ENCODE measurements at places on chromosomes 13 and 19. TPM values are rescaled to one million over a fixed set of nuclear protein-coding genes. Genes with fewer than 3 reads are reported as not detected.

- H3K36me3 ChIP-seq = no peaks in the 10 kb centered on the region
- no peak for DNase-seq
- no peak overlapping the region for H3K27ac ChIP-seq
- H3K4me1 ChIP-seq = no peaks in the 10 kb centered on the region
- H3K27me3 ChIP-seq = no peaks in the 10 kb centered on the region
These were observed 18.8 kb downstream of the C1QTNF9 start for GRCh38 chr13:24328145-24328544.

GRCh38 chr19:23002690-23003422 lies at the start of gene ZNF728:
TSS of gene ZNF728 (minus strand) at chr19:23003176. CDS start at chr19:23003030, 146 bp downstream.
- no peak within 1 kb of the TSS for H3K27ac ChIP-seq
- no peaks in the 10 kb centered on the region for H3K27me3 ChIP-seq
- DNase-seq = no peak
- no peak within 1 kb of the TSS for H3K4me3 ChIP-seq

- H3K27ac ChIP-seq = peak overlapping the region; percentile 100
- H3K27me3 ChIP-seq = no peaks in the 10 kb centered on the region
- peaks cover 85% of the 10 kb centered on the region for H3K4me1 ChIP-seq
These were observed 1.2 kb downstream of the ZFP36 start for GRCh38 chr19:39407660-39408391.

- DNase-seq = no peak
- no peak overlapping the region for H3K4me3 ChIP-seq
- no peaks in the 10 kb centered on the region for H3K36me3 ChIP-seq
- H3K4me1 ChIP-seq = no peaks in the 10 kb centered on the region
- no peaks in the 10 kb centered on the region for H3K27me3 ChIP-seq
These were observed 1539.4 kb downstream of the EFNB2 start for GRCh38 chr13:104996022-104996421.

The KANK3 gene
- total RNA-seq = 1.1 TPM

The ZNF888 gene
- 3.0 TPM for total RNA-seq

The AKT2 gene
- total RNA-seq = 197 TPM

- no peaks in the 10 kb centered on the region for H3K27me3 ChIP-seq
- H3K4me3 ChIP-seq = no peak overlapping the region
These were observed 21.1 kb downstream of the PROSER1 start for GRCh38 chr13:39016787-39017186.

The KISS1R gene
- total RNA-seq = 1.5 TPM

DNA sequence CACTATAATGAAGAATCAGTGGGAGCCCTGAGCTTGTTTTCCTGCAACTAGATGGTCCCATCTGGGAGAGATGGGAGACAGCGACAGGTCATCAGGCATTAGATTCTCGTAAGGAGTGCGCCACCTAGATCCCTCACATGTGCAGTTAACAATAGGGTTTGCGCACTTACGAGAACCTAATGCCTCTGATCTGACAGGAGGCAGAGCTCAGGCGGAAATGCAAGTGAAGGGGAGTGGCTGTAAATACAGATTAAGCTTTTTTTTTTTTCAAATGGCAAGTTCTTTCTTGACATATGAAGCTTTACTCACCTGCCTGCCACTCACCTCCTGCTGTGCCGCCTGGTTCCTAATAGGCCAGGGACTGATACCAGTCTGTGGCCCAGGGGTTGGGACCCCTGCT lies 14.4 kb downstream of the CDC16 start:
- no peaks in the 10 kb centered on the region for H3K27me3 ChIP-seq
- peaks cover 91% of the 10 kb centered on the region for H3K36me3 ChIP-seq
- no peak overlapping the region for H3K4me3 ChIP-seq
- DNase-seq = no peak

The HSH2D gene
- total RNA-seq = 46.0 TPM

Measured in CD4-positive, alpha-beta T cell (primary cell).